Sigmoid colon (tissue), 7 donors: ENCODE measurements at places on chromosomes 12 and 14. TPM values are rescaled to one million over a fixed set of nuclear protein-coding genes. Genes with fewer than 3 reads are reported as not detected.

TMEM233 gene
- total RNA-seq = not detected

- H3K4me3 ChIP-seq = no peak overlapping the region
- H3K27me3 ChIP-seq = no peaks in the 10 kb centered on the region
- H3K27ac ChIP-seq = no peak overlapping the region
- no peaks in the 10 kb centered on the region for H3K4me1 ChIP-seq
Measured at GRCh38 chr12:131871677-131872076, 22.7 kb upstream of the ULK1 start.

DNA sequence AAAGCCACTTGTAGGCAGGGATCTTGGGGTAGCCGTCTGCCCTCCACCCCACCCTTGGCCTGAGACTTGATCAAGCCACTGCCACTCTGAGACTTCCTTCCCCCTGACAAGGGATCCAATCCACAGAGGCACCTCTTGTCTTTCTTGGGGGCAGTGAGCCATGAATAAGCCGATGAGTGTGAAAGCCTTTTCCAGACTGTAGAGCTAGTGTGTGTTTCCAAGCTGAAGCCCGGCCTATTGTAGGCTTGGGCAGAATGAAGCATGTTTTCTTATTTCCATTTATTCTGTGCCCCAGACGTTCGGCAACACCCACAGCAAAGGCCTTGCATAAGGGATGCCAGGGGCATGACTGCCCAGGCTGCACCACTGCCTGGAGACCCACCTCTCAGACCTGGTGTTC is 991.6 kb downstream of the BCL11B start:
- H3K4me1 ChIP-seq = no peaks in the 10 kb centered on the region
- H3K4me3 ChIP-seq = no peak overlapping the region
- H3K36me3 ChIP-seq = no peaks in the 10 kb centered on the region
- no peaks in the 10 kb centered on the region for H3K27me3 ChIP-seq

- H3K27me3 ChIP-seq = no peaks in the 10 kb centered on the region
- no peak overlapping the region for H3K4me3 ChIP-seq
- H3K27ac ChIP-seq = peak overlapping the region; percentile 71
- H3K36me3 ChIP-seq = no peaks in the 10 kb centered on the region
- no peak for DNase-seq
- peaks cover 58% of the 10 kb centered on the region for H3K4me1 ChIP-seq
Measured at GRCh38 chr14:68634874-68635595, 157.8 kb downstream of the ZFP36L1 start.

DNA sequence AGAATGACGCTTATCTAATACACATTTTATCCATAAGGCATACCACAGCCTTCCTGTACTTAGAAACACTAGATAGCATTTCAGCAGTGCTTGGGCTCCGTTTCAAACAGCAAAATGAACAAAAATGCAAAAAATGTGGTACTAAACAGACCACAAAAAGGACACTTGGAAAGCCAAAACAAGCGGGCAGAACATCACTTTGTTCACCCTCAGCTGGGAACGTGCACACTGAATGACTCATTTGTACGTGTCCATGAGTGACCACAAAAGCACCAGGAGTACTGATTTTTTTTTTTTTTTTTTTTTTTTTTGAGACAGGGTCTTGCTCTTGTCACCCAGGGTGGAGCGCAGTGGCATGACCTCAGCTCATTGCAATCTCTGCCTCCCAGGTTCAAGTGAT is 8.9 kb upstream of the FOXN3 start:
- no peak overlapping the region for H3K27ac ChIP-seq
- peaks cover 30% of the 10 kb centered on the region for H3K4me1 ChIP-seq
- H3K27me3 ChIP-seq = no peaks in the 10 kb centered on the region
- H3K4me3 ChIP-seq = no peak overlapping the region

TSPAN11 gene
- 6.4 TPM for total RNA-seq

DNA sequence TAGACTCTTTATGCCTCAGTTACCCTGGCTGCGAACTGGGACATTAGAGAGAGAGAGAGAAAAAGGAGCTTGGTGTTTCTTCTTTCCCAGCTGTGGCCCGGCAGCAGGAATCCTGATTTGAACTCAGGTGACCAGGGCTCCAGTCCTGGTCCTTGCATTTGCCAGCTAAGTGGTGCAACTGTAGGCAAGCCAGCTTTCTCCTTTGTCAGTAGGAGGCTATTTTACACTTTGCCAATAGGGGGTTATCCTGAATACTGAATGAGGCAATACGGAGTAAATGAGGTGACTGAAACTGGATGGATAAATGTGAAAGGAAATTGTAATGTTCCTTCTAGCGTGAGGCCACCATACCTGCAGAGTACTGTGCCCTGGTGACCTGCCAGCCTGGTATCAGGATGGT is 27.8 kb downstream of the KCNA5 start:
- no peaks in the 10 kb centered on the region for H3K27me3 ChIP-seq
- DNase-seq = no peak
- no peak overlapping the region for H3K27ac ChIP-seq
- no peaks in the 10 kb centered on the region for H3K36me3 ChIP-seq

DNA sequence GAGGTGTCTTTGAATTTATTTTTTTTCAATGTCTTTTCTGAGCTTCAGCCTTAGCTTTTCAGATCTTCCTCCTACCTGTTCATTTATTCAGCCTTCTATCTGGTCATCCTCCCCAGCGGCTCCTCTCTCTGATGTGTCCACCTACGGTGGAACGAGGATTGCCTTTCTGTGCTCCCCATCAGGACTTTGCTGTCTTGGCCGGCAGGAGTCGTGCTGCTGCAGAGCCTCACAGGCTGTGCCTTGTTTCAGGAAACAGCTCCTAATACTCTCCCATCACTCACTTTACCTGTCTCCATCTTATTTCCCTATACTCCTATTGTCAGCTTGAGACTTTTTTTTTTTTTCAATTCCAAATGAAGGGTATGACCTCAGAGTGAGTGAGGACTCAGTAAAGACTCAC is 76.9 kb downstream of the KICS2 start:
- no peaks in the 10 kb centered on the region for H3K36me3 ChIP-seq
- no peaks in the 10 kb centered on the region for H3K4me1 ChIP-seq
- no peak overlapping the region for H3K4me3 ChIP-seq

DNA sequence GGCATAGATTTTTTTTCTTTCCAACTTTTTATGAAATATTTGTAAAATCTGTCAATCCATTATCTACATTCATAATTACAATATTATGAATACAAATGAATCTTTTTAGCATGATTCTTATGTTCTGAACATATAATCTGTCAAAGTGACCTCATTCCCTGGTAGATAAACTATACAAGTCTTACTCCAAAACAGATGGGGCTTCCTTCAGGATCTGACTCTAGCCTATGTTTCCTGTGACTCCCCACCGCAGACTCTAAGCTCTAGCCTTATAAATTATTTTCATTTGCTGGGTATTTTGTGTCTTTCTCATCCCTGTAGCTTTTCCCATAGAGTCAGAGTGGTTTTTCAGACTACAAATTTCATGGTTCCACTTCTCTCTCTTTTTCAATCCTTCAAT is 202.1 kb upstream of the KITLG start:
- H3K4me1 ChIP-seq = no peaks in the 10 kb centered on the region
- DNase-seq = no peak
- no peaks in the 10 kb centered on the region for H3K27me3 ChIP-seq
- no peaks in the 10 kb centered on the region for H3K36me3 ChIP-seq
- no peak overlapping the region for H3K4me3 ChIP-seq
- H3K27ac ChIP-seq = no peak overlapping the region

- no peaks in the 10 kb centered on the region for H3K4me1 ChIP-seq
- H3K27ac ChIP-seq = no peak overlapping the region
- H3K36me3 ChIP-seq = no peaks in the 10 kb centered on the region
- H3K4me3 ChIP-seq = no peak overlapping the region
- no peaks in the 10 kb centered on the region for H3K27me3 ChIP-seq
Measured at GRCh38 chr12:39368891-39369290, 74.0 kb downstream of the KIF21A start.

GRCh38 chr12:119705182-119705581 is 37.2 kb downstream of the PRKAB1 start:
- H3K27ac ChIP-seq = no peak overlapping the region
- H3K4me1 ChIP-seq = no peaks in the 10 kb centered on the region
- no peaks in the 10 kb centered on the region for H3K27me3 ChIP-seq
- no peak overlapping the region for H3K4me3 ChIP-seq
- H3K36me3 ChIP-seq = no peaks in the 10 kb centered on the region
- no peak for DNase-seq

GRCh38 chr14:70181276-70181675 is 7.5 kb downstream of the SLC8A3 start:
- no peaks in the 10 kb centered on the region for H3K4me1 ChIP-seq
- H3K27me3 ChIP-seq = no peaks in the 10 kb centered on the region
- DNase-seq = no peak
- no peak overlapping the region for H3K4me3 ChIP-seq
- no peak overlapping the region for H3K27ac ChIP-seq
- no peaks in the 10 kb centered on the region for H3K36me3 ChIP-seq

- DNase-seq = no peak
- H3K27ac ChIP-seq = no peak overlapping the region
- no peaks in the 10 kb centered on the region for H3K36me3 ChIP-seq
- H3K4me3 ChIP-seq = no peak overlapping the region
- no peaks in the 10 kb centered on the region for H3K27me3 ChIP-seq
Measured at GRCh38 chr14:61577506-61577931, 117.8 kb upstream of the HIF1A start.

- no peaks in the 10 kb centered on the region for H3K36me3 ChIP-seq
- H3K27ac ChIP-seq = no peak overlapping the region
- DNase-seq = no peak
- no peaks in the 10 kb centered on the region for H3K4me1 ChIP-seq
- H3K27me3 ChIP-seq = no peaks in the 10 kb centered on the region
Measured at GRCh38 chr14:61219673-61220072, 61.5 kb downstream of the TMEM30B start.

DNA sequence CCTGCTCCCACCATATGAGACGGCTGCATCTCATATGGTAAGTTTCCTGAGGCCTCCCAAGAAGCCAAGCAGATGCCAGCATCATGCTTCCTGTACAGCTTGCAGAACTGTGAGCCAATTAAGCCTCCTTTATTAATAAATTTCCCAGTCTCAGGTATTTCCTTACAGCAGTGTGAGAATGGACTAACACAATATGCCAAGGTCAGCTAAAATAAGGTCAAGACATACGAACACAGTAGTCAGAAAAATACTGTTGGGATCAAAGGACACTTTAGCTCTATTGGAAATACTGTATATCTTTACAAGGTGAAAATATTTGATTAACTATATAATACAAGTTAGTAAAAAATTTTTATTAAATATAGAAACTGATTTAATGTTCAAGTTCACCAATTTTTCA is 28.8 kb downstream of the SEL1L start:
- H3K36me3 ChIP-seq = peaks cover 5% of the 10 kb centered on the region
- no peak for DNase-seq
- H3K4me1 ChIP-seq = peaks cover 8% of the 10 kb centered on the region
- H3K27me3 ChIP-seq = no peaks in the 10 kb centered on the region
- H3K27ac ChIP-seq = no peak overlapping the region

- H3K27me3 ChIP-seq = no peaks in the 10 kb centered on the region
- H3K27ac ChIP-seq = no peak overlapping the region
- no peak for DNase-seq
- H3K4me1 ChIP-seq = no peaks in the 10 kb centered on the region
- H3K36me3 ChIP-seq = no peaks in the 10 kb centered on the region
- H3K4me3 ChIP-seq = no peak overlapping the region
Measured at GRCh38 chr14:73627151-73627558, 14.8 kb downstream of the ACOT6 start.

KRT2 gene
- not detected for total RNA-seq

NANOG gene
- total RNA-seq = under 0.01 TPM

CLEC4C gene
- total RNA-seq = not detected

- peak overlapping the region; percentile 89 for H3K27ac ChIP-seq
- peak overlapping the region; percentile 81 for H3K4me3 ChIP-seq
- no peaks in the 10 kb centered on the region for H3K4me1 ChIP-seq
Measured at GRCh38 chr12:67068761-67069450, 200.3 kb upstream of the CAND1 start.

DNA sequence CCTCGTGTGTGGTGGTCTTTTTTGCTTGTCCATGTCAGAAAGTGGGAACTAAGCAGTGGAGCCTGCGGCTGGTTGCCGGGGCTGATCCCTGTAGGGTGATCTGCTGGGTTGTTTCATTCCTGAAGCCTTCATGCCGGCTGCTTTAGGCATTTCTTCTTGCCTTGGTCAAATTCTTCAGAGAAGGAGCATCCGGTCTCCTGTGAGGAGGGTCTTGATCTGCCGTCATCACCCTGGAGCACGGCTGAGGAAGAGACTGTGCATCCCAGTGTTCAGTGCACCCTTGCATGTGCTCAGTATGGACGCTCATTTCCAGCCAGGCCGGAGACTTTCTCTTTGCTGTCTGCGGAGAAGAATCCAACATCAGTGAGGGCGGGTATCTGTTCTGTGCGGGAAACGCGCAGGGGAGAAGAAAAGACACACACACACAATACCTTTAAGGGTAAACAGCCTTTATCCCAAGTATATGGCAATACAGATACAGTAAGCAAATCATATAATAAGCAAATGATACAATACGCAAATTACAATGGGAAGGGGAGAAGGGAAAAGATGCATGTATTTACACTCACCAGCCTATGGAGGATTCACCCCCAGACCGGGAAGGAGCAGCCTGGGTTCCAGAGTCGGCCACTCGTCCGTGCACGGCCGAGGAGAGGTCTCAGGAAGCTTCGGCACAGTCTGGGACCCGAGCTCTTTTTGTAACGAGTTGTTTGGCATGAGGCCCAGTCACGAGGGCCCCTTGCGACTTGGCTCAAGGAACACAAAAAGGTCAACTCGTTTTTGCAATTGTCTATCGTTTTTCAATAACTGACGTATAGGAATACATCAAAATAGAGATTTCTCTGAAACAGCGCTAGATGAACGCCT is 1366.8 kb upstream of the TMEM132C start:
- H3K27ac ChIP-seq = no peak overlapping the region
- H3K4me1 ChIP-seq = no peaks in the 10 kb centered on the region
- H3K27me3 ChIP-seq = no peaks in the 10 kb centered on the region

KLHL33 gene
- total RNA-seq = 0.41 TPM

- no peak overlapping the region for H3K4me3 ChIP-seq
- no peak overlapping the region for H3K27ac ChIP-seq
- H3K4me1 ChIP-seq = peaks cover 28% of the 10 kb centered on the region
- no peaks in the 10 kb centered on the region for H3K36me3 ChIP-seq
- H3K27me3 ChIP-seq = no peaks in the 10 kb centered on the region
Measured at GRCh38 chr12:89663577-89664357, 44.9 kb downstream of the ATP2B1 start.

DNA sequence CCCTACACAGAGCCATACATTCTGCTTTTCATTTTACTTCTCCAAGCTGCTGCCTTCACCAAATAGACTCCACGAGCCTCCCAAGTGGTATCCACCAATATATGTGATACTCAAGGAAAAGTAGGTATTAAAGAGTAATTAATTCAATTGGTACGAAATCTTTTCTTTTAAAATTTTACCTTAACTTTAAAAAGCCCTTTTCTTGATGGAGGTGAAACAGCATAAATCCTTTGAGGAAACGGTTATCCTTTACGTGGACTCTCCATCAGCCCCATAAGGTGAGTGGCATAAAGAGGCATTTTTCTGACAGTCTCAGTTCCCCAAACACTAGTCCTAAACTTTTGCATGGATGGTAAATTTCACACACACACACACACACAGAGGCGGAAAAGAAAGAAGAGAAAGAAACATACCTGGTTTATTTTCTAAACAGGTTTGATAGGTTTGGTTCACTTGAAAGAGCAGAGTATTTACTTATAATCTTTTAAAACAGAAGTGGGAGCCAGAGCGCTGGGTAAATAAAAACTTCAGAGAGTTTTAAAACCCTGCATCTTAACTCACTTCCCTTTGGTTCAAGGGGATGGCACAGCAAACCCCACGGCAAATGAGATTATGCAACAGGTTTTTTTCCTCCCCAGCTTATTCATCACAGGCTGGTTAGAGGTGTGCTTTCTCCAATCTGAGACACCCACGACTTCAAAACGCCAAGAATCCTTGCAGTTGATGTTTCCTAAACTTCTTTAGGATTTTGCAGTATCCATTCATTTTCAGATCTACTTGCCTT is 1.9 kb downstream of the DUSP16 start:
- no peaks in the 10 kb centered on the region for H3K27me3 ChIP-seq
- H3K27ac ChIP-seq = peak overlapping the region; percentile 99
- DNase-seq = peak; percentile 81
- H3K4me1 ChIP-seq = peaks cover 37% of the 10 kb centered on the region
